Caki2 (cell line): ENCODE measurements at places on chromosomes 1 and 21. TPM values are rescaled to one million over a fixed set of nuclear protein-coding genes. Genes with fewer than 3 reads are reported as not detected.

Gene ERICH3
- total RNA-seq: not detected in 2 replicates

Gene UBE2Q1
- 36.7 and 53.7 TPM in 2 replicates for total RNA-seq

Gene OR2AJ1
- total RNA-seq: not detected in 2 replicates

Gene RHBDL2
- 1.2 and 2.7 TPM in 2 replicates for total RNA-seq

Gene CRYBG2
- total RNA-seq: 13.2 TPM in 1 of 2 replicates, not detected in the other

Gene FAM72A
- total RNA-seq: 5.5 and 5.7 TPM in 2 replicates

Gene NHLH1
- total RNA-seq: not detected in 2 replicates

Gene ADAMTS5
- total RNA-seq: under 0.01 and 0.35 TPM in 2 replicates

Gene ICOSLG
- 4.5 and 5.0 TPM in 2 replicates for total RNA-seq
